ENCODE measurements at places on chromosomes 11 and 22.

GRCh38 chr11:125790825-125791224, 2.9 kb downstream of the PATE3 start:
- DNase-seq = no peak

DNA sequence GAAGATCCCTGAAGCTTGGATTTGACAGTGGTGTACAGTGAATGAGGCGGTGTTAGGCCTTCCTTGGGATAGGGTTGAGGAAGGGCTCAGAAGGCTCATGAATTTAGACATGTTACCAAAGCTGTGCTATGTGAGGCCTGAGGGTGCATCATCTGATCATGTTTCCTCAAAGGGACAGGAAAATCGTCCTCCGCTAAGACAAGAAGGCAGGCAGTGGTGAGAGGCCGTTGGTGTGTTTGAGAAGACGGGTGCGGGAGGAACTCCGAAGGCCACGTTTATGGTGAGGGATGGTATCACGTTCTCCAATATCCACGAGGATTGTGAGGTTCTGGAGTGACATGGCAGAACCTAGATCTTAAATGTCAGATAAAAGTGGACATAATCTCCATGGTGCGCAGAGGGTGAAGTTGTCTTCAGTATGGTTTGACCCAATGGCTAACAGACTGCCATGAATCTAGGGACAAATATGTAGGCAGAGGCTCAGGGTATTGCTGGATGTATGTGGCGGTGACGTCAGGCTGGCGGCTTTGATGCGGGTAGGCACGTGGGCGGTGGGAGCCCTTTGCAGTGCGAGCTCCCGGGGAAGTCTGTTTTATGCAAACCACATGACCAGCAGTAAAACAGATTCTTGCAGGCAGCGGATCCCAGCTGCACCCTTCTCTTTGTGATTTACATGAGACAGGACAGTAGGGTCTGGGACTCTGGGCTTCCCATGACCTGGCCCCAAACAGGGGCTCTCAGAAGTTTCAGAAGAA, 242.3 kb upstream of the B3GAT1 start:
- no peak for DNase-seq

GRCh38 chr11:115477410-115477809, 26.8 kb downstream of the CADM1 start:
- no peak for DNase-seq

GRCh38 chr11:33178443-33179180, 17.3 kb upstream of the CSTF3 start:
- DNase-seq = no peak

- no peak for DNase-seq
Observed at GRCh38 chr11:70159627-70160570, 43.2 kb upstream of the FADD start.

- no peak for DNase-seq
Observed at GRCh38 chr11:119704849-119705248, 24.2 kb downstream of the NECTIN1 start.

DNA sequence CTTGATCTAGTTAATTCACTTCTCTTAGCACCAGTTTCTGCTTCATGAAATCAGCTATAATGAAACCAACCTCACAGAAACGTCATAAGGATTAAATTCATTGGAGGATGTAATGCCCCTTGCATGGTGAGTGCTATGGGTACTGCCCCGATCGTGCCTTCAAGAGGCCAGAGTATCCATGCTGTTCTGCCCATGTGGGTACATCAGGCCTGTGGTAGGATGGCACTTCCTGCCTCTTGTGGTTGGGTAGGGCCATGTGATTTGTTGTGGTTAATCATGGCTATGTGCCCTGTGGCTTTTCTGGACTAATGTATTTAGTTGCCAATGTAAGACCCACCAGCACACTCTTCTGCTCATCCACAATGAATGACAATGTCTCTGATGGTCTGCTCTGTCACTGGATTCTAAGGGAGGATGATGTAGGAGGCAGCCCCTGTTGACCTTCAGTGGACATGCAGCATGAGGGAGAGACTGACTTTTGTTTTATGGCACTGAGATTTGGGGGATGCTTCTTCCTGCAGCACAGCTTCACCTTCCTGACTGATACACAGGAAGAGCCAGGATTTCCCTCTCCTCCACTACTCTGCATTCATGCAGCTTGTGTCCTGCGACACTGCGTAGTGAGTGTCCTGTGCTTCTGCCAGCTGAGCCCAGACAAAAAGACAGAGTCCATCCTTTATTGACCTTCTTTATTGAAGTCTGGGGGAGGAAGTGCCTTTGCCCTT, 66.2 kb downstream of the DHCR7 start:
- no peak for DNase-seq

DNA sequence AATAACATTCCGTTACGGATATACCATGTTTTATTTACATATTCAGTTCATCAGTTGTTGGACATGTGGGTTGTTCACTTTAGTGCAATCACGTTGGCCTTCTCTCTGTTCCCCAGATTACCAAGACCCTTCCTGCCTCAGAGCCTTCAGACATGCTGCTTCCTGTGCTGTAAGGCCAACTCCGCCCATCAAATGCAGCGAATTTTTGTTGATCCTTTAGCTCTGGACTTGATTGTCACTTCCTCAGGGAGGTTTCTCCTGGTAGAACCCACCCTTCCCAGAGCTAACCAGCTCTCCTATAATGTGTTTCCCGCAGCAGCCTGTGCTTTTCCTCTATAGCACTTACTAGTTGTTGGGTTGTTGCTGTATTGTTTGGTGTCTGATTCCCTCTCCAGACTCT, 39.4 kb downstream of the SWAP70 start:
- DNase-seq = no peak

GRCh38 chr11:63543711-63544110, 7.1 kb downstream of the PLAAT4 start:
- no peak for DNase-seq

GRCh38 chr11:12862696-12863469, 146.2 kb upstream of the RASSF10 start:
- no peak for DNase-seq

- DNase-seq = no peak
Observed at GRCh38 chr22:30649430-30650007, 13.9 kb downstream of the SLC35E4 start.

DNA sequence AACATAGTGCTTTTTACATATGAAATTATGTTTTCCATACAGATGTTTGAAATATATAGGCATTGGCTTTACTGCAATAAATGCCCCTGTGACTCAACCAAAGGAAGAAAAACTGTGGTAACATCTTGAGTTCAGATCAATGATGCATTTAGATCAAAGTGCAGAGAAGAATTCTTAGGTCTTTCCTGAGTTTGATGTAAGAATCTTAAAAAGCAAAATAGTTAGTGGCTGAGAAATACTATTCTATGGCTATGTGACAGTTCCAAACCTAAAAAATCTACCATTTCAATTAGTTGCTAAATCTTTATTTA, 93.7 kb downstream of the SOX6 start:
- DNase-seq = no peak

DNA sequence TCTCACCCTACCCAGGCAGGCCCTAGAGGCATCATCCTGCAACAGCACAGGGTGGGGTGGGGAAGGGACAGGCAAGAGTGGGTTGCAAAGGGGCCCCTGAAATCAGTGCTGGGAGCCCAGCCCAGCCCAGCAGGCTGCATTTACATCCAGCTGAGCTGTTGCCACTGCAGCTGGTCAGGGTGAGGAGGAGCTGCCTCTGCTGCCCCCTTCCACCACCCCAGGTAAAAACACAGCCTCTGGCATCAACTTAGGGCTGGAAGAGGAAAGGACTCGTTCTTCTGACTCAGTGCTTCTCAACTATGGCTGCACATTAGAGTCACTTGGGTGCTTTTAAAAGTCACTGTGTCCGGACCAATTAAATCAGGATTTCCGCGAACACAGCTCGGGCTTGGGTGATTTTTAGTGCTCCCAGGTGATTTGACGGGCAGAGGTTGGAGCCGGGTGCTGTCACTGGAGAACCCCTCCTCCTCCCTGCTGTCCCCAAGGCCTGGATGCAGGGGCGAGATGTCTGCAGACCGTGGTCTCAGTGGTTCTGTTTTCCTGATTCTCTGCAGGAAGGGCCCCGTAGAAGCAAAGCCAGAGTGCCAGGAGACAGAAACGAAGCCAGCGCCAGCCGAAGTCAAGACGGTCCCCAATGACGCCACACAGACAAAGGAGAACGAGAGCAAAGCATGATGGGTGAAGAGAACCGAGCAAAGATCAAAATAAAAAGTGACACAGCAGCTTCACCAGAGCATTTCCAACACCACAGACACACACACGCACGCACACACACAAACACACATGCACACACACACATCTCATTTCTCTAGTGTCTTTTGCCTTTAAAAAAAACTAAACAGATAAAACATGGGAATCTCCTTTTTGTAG, 39.4 kb upstream of the TTC12 start:
- no peak for DNase-seq

GRCh38 chr22:28051787-28052356, 132.8 kb upstream of the PITPNB start:
- no peak for DNase-seq

DNA sequence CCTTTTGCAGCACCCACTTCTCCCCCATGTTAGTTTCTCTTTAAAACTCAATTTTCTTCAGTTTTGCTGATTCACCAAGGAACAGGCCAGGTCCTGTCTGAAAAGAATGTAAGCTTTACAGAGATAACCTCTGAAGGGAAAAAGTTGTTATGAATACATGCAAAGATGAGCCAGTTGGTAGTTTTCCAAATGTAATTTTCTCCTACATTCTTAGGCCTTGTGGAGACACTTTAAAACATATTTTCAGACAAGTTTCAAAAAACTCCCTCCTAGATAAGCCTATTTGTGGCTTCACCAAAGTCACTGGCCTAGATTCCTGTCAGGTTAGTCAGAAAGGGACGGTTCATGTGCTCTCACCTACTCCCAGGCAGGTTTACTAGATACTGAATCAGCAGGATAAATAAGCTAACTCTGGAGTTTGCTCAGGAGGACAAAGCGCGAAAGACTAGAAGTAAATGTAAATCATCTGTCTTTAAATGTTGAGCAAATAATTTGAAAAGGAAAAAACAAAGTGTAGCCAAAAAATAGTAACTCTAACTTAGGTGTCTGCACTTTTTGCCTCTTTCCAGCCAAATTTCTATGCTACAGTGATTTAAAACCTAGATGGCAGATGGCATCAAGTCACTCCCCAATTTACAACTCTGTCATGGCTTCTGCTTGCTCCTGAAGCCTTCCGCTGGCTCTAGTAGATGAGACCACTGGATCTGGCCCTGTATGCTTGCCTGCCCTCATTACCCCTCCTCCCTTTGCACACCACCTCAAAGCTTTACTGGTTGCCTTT, 4.9 kb upstream of the ATP6V1E1 start:
- no peak for DNase-seq

DNA sequence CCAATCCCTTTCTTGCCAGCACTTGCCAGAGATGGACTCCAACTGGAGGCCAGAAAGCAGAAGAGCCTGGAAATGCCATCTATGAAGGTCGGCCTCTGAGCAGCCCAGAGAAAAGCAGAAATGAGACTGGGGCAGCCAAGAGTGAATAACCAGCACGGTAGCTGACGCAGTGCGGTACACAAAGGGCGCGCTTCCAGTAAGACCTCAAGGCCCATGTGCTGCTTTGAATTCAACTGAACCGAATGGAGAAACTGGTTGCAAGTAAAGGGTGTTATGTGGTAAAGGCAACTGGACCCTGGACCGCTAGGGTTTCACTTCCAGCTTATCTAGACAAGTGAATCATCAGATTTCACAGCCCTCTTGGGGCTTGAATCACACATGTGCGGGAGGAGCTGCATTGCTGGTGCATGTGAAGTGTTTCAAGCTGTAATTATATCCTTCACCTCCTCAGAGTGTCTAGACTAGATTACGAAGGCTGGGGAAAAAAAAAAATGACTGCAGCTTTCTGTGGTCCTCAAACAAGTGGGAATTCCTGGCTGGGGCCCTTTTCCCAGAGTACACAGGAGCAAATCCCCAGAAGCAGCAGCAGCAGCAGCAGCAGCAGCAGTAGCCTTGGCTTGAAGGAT, 128.9 kb downstream of the CCDC34 start:
- DNase-seq = no peak

GRCh38 chr22:29078036-29078868, 5.4 kb downstream of the KREMEN1 start:
- DNase-seq = no peak

- DNase-seq = no peak
Observed at GRCh38 chr11:118655486-118656190, 23.8 kb downstream of the TREH start.

DNA sequence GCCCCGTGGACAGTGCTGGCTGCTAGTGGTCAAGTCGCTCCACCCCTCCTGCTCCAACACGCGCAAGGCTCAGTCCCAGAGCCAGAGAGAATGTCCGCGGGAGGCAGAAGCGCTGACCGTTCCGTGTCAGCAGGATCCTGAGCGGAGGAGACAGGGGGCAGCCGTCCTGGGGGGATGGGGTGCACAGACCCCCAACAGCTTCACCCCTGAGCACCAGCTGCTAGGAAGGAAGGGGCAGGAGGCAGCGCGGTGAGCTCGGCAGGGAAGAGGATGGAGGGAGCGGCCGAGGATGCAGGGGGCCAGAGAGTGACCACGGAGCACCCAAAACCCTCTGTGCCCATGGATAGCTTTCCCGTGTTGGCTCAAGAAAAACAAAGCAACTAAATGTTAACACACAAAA, 6.4 kb upstream of the TTLL8 start:
- no peak for DNase-seq

- DNase-seq = no peak
Observed at GRCh38 chr11:115104851-115105453, 399.3 kb downstream of the CADM1 start.

GRCh38 chr11:76436020-76436419, 8.8 kb upstream of the EMSY start:
- no peak for DNase-seq
